ENCODE measurements at places on chromosomes 3 and 15.

- DNase-seq, result no peak
These were observed 61.5 kb upstream of the RPL35A start for GRCh38 chr3:197888511-197888910.

- DNase-seq, result no peak
These were observed 15.8 kb downstream of the TGM4 start for GRCh38 chr3:44890258-44890657.

DNA sequence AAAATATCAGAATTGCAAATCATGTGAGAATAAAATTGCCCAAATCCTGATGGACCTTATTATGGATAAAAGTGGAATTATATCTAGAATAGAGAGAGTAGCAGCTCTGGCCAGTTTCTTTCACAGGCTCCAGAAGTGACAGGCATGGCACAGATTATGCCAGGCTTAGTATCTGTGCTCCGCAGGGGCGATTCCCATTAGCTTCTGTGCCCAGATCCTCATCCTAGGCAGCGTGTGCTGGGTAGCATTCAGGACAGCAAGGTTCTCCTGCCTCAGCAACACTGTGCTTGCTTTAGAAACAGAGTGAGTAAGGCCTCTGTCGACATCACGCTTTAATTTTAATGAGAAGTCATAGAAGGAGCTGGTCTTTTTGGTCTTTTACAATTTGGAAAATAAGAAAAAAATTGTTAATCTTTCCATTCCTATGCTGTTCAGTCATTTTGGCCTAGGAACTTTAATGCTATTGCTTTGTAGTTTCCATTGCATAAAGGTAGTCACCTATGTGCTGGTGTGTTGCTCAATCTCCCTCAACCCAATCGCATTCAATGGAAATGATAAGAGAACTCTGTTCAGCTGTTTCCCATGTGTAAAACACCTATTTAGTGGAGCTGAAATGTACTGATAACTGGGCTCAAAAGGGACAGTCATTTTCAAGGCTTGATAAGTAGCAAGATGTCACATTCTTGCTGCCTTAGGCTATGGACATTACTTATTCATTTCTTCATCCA is 770.1 kb downstream of the AGBL1 start:
- no peak for DNase-seq

GRCh38 chr15:62749036-62749815 is 293.3 kb upstream of the TPM1 start:
- no peak for DNase-seq

- DNase-seq, result peak; percentile 82
These were observed 5.0 kb upstream of the AP3S2 start for GRCh38 chr15:89898614-89899294.

GRCh38 chr3:104438706-104439105 is 928.0 kb upstream of the ALCAM start:
- DNase-seq, result no peak

GRCh38 chr15:39246523-39246922 is 334.4 kb upstream of the THBS1 start:
- no peak for DNase-seq

GRCh38 chr15:97037080-97037479 is 706.6 kb downstream of the NR2F2 start:
- DNase-seq, result no peak

DNA sequence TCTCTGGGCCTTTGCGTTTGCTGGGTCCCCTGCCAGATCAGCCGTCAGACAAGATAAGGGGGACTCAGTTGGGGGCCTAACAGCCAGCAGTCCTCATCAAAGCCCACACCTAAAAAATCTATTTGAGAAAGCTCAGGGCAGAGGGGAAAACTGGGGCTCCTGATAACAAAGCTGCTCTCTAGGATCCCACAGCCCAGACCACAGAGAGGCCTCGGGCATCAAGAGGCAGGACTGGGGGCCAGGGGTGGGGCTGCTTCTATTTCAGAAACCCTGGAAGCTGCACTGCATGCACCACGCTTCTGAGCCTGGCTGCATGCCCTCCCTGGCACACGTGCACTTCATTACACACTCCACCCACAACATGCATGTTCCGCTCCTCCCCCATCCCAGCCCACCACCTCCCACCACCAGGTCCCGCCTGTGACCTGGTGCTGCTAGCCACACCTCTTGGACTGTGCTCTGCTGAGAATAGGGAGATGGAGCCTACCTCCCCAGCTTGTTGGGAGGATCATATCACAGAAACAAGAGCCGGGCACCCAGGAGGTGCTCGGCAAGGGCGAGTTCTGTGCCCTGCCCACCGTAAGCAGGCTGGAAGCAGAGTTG is 26.6 kb downstream of the FBLN2 start:
- DNase-seq, result no peak

GRCh38 chr3:149894205-149894604 is 76.5 kb downstream of the PFN2 start:
- no peak for DNase-seq

DNA sequence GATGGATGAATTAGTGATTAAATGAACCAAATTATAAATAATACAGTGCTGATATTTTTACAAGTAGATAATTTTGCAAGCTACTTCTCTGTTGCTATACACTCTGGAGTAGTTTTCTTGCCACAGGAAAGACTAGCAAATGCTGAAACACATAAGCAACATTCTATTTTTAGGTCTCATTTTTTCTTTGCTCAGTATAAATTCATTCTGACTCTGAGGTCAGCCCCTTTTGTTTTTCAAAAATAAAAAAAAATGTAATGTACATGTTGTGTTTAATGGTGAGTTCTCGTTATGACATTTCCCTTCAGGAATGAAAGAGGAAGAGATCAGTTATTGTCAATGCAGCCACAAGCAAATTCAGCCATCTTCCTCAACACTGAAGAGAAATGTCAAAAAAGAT is 24.9 kb downstream of the GJD2 start:
- no peak for DNase-seq

- peak; percentile 97 for DNase-seq
These were observed 42.9 kb downstream of the IDH2 start for GRCh38 chr15:90059208-90059985.

GRCh38 chr15:77475898-77476297 is 55.2 kb downstream of the HMG20A start:
- DNase-seq, result no peak

DNA sequence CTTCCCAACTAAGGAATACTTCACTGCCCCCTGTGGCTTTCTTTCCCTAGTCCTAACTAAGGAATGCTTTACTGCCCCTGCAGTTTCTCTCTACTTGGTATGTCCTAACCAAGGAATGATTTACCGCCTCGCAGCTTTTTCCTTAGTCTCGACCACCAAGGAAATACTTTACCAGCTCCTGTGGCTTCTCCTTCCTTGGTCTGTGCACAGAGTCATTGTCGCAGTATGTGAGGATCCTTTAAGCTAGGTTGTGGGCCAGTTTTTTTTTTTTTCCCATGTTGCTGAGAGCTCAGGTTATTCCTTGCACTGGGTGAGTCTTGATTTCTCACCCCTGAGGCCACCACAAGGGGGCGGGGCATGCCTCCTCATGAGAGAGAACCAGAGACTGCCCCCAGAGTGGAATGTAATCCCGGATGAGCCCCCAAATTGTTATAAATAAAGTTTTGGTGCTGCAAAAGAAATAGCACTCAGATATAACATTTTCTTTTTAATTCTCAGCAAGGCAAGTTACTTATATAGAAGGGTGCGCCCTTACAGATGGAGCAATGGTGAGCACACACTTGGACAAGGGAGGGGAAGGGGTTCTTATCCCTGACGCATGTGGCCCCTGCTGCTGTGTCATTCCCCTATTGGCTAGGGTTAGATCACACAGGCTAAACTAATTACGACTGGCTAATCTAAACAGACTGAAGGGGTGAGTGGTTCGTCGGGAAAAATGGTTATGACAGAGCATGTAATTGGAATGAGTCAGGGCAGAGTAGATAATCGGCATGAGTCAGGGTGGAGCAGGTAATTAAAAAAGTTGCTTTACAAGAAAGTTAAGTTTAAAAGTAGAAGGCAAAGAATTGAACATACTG is 27.0 kb downstream of the NDUFB4 start:
- DNase-seq, result peak; percentile 85

- peak; percentile 55 for DNase-seq
These were observed 65.1 kb downstream of the GLCE start for GRCh38 chr15:69225355-69226022.

- no peak for DNase-seq
These were observed 128.2 kb downstream of the SOX2 start for GRCh38 chr3:181839916-181840297.

DNA sequence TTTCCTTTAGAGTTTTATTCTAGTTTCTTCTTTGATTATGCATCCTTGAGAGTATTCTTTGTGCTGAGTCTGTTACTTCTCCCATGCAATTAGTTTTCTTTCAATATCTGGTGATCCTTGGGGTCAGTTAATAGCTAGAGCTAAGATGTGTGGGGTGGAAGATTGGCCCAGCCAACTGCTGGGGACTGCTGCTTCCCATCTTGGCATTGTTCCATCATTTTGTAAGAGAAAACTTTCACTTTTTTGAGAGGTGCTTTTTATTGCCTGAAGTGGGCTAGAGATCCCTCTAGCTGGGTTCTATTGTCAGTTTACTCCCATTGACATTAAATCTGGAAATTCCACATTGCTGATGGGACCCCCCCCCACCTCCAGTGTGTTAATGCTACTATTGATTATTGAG is 15.4 kb downstream of the BCL2L10 start:
- DNase-seq, result no peak

- DNase-seq, result no peak
These were observed 161.2 kb downstream of the FRMD5 start for GRCh38 chr15:44033894-44034293.

DNA sequence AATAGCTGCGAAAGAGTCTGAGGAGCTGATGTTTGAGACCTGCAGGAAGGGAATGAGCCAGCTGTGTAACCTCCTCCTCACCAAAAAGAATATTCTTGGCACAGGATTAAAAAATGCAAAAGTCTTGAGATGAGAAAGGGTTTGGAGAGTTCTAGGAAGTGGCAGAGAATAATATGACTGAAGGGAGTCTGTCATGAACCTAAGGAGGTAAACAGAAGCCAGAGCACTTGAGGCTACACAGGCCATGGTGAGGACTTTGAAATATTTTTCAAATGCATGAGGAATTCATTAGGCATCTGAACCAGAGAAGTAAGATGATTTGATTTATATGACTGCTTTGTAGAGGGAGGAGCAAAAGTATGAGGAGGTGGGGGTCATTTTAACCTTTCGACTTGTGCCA is 347.8 kb downstream of the EPHA3 start:
- DNase-seq, result no peak

GRCh38 chr15:60047701-60048100 is 43.6 kb downstream of the FOXB1 start:
- DNase-seq, result no peak

Measured in Karpas-422 (cell line).